ENCODE measurements at places on chromosomes 4 and X.

- H3K27me3 ChIP-seq = no peaks in the 10 kb centered on the region
- H3K4me1 ChIP-seq = no peaks in the 10 kb centered on the region
- H3K27ac ChIP-seq = no peak overlapping the region
These were observed 67.1 kb downstream of the PGRMC1 start for GRCh38 chrX:119303137-119303536.

DNA sequence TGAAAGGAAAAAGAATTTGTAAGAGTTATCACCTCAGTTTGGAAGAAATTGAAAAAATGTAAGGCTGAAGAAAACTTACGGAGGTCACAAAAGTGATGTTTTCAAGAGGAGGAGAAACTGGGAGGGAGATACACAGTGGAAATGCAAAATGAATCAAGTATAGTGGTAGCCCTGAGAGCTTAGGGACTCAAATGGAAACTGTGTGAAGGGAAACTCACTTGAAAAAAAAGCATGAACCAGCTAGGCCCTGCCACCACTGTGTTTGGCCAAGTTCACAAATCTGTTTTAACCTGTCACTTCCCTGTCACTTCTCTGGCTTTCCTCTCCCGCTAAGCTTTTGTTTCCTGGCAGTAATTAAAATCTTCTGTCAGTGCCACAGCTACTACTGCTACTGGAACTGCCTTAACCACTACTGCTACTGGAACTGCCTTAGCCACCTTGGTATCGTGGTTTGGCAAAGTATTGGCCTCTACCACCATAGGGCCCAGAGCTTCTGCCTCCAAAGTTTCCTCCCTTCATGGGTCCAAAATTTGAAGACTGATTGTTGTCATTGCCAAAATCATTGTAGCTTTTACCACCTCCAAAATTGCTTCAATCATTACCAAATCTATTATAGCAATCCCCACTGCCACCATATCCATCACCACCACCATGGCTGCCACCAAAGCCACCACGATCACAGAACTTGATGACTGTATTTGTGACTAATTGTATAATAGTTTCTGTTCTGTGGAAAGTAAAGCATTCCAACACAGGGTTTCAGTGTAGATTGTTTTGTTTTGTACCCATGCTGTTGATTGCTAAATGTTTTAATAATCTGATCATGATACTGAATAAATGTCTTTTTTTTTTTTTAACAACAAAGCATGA is 41.5 kb downstream of the SMARCA5 start:
- peaks cover 10% of the 10 kb centered on the region for H3K4me1 ChIP-seq
- no peak for DNase-seq
- no peaks in the 10 kb centered on the region for H3K27me3 ChIP-seq
- no peak overlapping the region for H3K27ac ChIP-seq
- peaks cover 9% of the 10 kb centered on the region for H3K36me3 ChIP-seq

- H3K4me1 ChIP-seq = peaks cover 16% of the 10 kb centered on the region
- no peak overlapping the region for H3K27ac ChIP-seq
- no peaks in the 10 kb centered on the region for H3K36me3 ChIP-seq
- no peak overlapping the region for H3K4me3 ChIP-seq
- DNase-seq = no peak
These were observed 2.3 kb upstream of the MSX1 start for GRCh38 chr4:4857001-4857808.

DNA sequence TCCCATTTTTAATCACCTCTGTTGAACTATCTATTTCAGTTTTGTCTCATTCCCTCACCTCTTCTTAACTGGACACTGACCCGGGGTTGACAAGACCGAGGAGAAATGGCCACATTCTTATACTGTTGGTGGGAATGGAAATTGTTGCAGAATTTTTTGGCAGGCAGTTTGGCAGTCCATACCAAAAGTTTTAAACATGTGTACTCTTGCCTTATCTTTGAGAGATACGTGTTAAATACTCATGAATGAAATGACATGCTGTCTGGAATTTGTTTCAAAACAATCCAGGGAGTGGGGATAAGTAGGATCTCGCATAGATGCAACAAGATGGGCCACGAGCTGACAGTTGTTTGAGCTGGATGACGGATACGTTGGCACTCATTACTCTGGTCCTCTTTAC is 12.1 kb downstream of the FGFBP1 start:
- no peak overlapping the region for H3K27ac ChIP-seq
- H3K4me3 ChIP-seq = no peak overlapping the region

- no peak overlapping the region for H3K27ac ChIP-seq
- no peak for DNase-seq
- no peaks in the 10 kb centered on the region for H3K27me3 ChIP-seq
- H3K36me3 ChIP-seq = no peaks in the 10 kb centered on the region
- H3K4me3 ChIP-seq = no peak overlapping the region
These were observed 261.1 kb upstream of the PLCXD1 start for GRCh38 chrX:19912-20571.

DNA sequence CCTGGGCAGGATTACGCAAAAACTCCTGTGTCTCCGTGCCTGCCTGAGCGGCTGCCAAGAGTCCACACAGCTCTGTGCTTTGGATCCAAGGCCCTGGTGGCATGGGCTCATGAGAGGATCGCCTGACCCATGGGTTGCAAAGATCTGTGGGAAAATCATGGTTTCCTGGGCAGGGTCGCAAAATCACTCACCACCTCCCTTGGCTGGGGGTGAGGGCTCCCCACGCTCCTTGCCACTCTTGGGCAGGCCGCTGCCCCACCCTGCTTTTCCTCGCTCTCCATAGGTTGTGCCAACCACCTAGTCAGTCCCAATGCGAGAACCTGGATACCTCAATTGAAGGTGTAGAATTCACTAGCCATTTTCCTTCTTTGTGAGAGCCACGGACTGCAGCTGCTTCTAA is 66.5 kb upstream of the MAGEB18 start:
- no peaks in the 10 kb centered on the region for H3K27me3 ChIP-seq
- DNase-seq = no peak
- H3K4me1 ChIP-seq = no peaks in the 10 kb centered on the region
- H3K4me3 ChIP-seq = no peak overlapping the region
- no peaks in the 10 kb centered on the region for H3K36me3 ChIP-seq

GRCh38 chr4:155887847-155888570 is 15.5 kb upstream of the TDO2 start:
- no peak overlapping the region for H3K4me3 ChIP-seq
- no peaks in the 10 kb centered on the region for H3K4me1 ChIP-seq
- H3K36me3 ChIP-seq = no peaks in the 10 kb centered on the region
- no peak overlapping the region for H3K27ac ChIP-seq
- no peaks in the 10 kb centered on the region for H3K27me3 ChIP-seq

DNA sequence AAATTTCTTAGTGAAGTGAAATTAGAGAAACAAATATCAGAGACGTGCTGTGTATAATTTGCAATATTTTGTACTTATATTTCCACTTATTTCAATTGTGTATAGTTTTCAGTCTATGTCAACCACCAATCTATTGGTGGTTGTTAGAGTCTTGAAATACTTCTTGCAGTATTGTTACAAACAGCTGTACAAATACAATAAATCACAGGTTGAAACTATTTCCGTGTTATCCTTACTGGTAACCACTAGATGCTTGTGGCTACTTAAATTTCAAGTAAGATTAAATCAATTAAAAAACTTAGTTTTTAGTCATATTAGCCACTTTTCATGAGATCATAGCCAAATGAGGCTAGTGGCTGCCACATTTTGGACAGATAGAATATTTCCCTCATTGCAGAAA is 520.5 kb downstream of the GBA3 start:
- H3K4me3 ChIP-seq = no peak overlapping the region
- DNase-seq = no peak
- no peak overlapping the region for H3K27ac ChIP-seq
- H3K27me3 ChIP-seq = no peaks in the 10 kb centered on the region
- no peaks in the 10 kb centered on the region for H3K36me3 ChIP-seq

GRCh38 chr4:171583790-171584189 is 229.4 kb upstream of the GALNTL6 start:
- H3K4me3 ChIP-seq = no peak overlapping the region
- H3K36me3 ChIP-seq = no peaks in the 10 kb centered on the region
- no peak overlapping the region for H3K27ac ChIP-seq
- H3K4me1 ChIP-seq = no peaks in the 10 kb centered on the region
- no peaks in the 10 kb centered on the region for H3K27me3 ChIP-seq

GRCh38 chrX:136170139-136170800 is 22.9 kb downstream of the FHL1 start:
- H3K27me3 ChIP-seq = no peaks in the 10 kb centered on the region
- no peak overlapping the region for H3K4me3 ChIP-seq
- H3K36me3 ChIP-seq = no peaks in the 10 kb centered on the region
- DNase-seq = no peak

DNA sequence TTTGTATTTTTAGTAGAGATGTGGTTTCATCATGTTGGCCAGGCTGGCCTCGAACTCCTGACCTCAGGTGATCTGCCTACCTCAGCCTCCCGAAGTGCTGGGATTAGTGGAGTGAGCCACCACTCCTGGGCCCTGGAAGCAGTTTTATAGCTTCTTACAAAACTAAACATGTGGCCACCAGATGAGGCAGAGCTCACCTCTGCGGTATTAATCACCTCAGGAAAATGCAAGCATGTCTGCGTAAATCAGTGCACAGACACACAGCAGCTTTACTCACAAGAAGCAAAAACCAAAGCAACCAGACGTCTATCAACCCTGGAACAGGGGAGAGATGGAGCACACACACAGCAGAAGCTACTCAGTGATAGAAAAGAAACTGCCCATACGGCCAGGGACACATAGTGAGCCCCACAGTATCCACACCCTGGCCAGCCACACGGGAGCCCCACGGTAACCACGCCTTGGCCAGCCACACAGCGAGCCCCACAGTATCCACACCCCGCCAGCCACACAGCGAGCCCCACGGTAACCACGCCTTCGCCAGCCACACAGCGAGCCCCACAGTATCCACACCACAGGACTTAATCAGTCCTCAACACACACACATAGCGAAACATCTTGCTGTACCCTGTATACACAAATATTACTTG is 30.2 kb downstream of the PPP2R3B start:
- peaks cover 17% of the 10 kb centered on the region for H3K4me1 ChIP-seq
- DNase-seq = no peak
- no peaks in the 10 kb centered on the region for H3K27me3 ChIP-seq
- H3K27ac ChIP-seq = no peak overlapping the region

GRCh38 chr4:6847178-6847577 is 62.4 kb upstream of the TBC1D14 start:
- no peak overlapping the region for H3K27ac ChIP-seq
- no peaks in the 10 kb centered on the region for H3K4me1 ChIP-seq
- H3K36me3 ChIP-seq = peaks cover 11% of the 10 kb centered on the region
- no peak for DNase-seq
- H3K27me3 ChIP-seq = no peaks in the 10 kb centered on the region

DNA sequence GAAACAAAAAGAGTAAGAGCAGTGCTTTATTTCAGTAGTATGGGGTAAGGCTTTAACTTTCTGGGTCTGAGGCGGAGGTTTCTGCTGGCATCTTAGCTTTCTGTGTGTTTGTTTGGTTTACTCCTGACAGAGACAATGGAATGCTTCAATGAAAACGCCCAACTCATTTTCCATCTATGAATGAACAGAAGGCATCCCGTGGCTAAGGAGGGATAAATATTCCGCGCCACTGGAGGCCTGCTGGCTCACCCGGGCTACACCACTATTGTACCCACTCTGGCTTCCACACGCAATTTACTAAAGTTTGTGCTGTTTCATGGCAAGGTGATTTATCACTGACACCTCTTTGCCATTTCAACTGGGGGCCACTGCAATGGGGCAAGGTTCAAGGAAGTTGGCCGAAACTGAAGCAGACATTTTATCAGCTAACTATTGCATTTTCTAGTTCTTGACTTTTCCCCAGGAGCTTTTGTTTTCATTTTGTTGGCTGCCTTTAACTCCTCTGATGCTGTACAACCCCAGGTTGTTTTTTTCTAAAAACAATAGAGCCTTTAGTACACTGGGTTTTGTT is 32.8 kb upstream of the PPARGC1A start:
- no peaks in the 10 kb centered on the region for H3K27me3 ChIP-seq
- no peak overlapping the region for H3K4me3 ChIP-seq
- no peaks in the 10 kb centered on the region for H3K4me1 ChIP-seq
- no peaks in the 10 kb centered on the region for H3K36me3 ChIP-seq

GRCh38 chr4:105348719-105349118 is 125.1 kb downstream of the PPA2 start:
- H3K36me3 ChIP-seq = no peaks in the 10 kb centered on the region
- no peaks in the 10 kb centered on the region for H3K27me3 ChIP-seq
- no peak overlapping the region for H3K27ac ChIP-seq
- no peaks in the 10 kb centered on the region for H3K4me1 ChIP-seq
- no peak for DNase-seq
- H3K4me3 ChIP-seq = no peak overlapping the region

DNA sequence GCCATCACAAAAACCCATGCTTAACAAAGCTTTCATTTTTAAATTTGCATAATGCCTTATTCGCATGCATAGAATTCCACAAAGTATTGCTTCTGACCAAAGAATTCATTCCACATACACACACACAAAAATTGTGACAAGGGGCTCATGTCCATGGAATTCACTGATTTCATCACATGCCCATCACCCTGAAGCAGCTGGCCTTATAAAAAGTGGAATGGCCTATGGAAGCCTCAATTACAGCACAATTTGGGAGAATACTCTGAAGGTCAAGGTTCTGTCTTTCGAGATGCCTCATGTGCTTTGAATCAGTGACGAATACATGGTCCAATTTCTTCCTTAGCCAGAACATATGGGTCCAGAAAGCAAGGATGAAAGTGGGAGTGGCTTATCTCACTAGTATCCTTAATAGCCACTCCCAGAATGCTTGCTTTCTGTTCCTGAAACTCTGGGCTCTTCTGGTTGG is 165.7 kb downstream of the KDR start:
- H3K36me3 ChIP-seq = no peaks in the 10 kb centered on the region
- no peak overlapping the region for H3K27ac ChIP-seq
- no peak for DNase-seq

DNA sequence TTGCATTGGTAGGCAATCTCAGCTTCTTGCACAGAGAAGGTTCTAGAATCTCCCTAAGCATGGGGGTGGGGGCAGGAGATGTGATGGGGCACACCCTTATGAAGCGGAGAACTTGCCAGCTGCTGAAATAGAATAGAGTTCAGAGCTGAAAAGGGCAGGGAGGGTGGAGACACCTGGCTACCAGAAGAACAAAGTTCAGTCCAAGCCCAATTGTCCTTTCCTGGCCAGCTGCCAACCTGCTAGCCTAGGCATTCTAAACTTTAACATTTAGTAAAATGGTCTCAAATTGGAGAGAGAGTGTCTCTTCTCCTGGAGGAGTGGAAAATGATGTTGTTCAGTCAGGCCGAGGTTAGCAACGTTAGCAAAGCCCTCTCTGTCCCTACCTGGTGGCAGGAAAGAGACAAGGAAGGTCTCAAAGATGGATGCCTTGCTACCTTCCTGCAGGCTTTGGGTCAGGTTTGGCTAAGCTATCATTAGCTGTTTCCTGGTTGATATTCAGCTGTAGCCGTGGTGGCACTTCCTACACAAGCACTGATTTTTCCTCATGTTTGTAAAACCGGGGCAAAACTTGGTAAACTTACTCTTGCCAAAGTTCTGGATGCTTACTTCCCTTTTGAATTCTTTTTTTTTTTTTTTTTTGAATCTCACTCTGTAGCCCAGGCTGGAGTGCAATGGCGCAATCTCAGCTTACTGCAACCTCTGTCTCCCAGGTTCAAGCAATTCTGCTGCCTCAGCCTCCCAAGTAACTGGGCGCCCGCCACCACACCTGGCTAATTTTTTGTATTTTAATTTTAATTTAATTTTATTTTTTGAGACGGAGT is 34.7 kb upstream of the NYX start:
- no peaks in the 10 kb centered on the region for H3K36me3 ChIP-seq
- no peaks in the 10 kb centered on the region for H3K27me3 ChIP-seq
- H3K4me1 ChIP-seq = no peaks in the 10 kb centered on the region

GRCh38 chr4:89939546-89939945 is 44.9 kb downstream of the MMRN1 start:
- H3K27ac ChIP-seq = no peak overlapping the region
- DNase-seq = no peak

All from CD8-positive, alpha-beta memory T cell (primary cell).